ENCODE measurements at places on chromosomes 6 and 20. TPM values are rescaled to one million over a fixed set of nuclear protein-coding genes. Genes with fewer than 3 reads are reported as not detected.

DNA sequence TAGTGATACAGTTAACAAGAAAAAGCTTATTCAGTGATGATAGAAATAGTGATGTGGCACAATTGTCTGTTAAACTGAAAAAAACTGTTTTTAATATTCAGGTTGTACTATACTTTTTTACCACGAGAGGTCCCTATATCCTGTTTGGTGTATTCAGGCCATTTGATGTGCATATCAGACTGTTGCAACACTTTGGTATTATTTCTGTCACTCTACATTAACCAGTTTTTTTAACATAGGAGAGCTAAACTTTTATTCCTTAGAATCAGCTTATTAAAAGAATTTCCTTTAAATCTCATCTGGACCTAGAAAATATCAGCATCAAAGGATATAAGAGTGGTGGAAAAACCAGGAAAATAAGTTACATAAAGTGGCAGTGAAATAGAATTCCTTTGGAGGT, 36.8 kb downstream of the TSPYL4 start:
- no peak for DNase-seq

GRCh38 chr20:2752567-2753460, 47.6 kb downstream of the CPXM1 start:
- DNase-seq = peak; percentile 31

DNA sequence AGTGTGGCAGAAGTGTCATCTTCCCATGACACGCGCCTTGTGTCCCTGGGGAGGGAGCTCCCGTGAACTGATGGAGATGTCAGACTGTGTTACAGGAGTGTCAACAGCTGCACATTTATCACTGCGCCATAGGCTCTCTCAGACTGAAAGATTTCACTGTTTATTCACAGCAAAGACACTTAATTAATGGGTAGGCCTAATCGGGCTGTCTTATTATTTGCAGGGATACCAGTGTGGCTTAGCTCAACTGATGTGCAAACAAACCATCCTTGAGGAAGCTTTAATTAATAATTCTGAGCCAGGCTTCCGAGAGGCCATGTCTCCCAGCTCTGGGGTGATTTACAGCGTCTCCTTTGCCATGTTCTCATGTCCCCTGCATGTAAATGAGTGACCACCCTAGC, 771.0 kb downstream of the QKI start:
- DNase-seq = no peak

GRCh38 chr6:20279608-20280287, 67.5 kb upstream of the MBOAT1 start:
- no peak for DNase-seq

DNA sequence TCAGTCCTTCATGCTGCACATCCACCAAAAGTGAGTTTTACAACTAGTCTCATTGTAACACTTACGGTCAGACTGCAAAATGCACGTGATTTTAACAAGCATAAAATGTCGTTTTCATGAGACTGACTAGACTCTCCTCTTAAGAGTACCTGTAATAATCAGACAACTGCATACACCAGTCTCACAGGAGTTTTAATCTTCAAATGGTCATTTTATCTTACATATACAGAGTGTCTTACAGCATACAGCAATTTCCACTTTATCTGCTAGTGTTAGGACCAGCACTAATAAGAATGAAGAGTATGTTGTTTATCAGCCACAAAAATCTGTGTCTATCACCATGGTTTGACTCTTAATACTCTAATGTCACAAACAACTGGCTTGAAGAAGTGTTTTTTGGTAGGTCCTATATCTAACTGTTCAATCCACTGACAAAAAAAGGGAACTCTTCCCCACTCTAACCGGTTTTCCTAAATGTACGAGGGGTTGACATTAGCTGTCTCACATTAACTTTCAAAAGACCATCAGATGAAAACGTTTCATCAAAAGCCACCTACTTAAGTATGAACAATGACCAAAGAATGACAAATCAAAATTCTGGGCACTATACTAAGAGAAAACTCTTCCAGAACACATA, 1.5 kb upstream of the ASF1A start:
- no peak for DNase-seq

- no peak for DNase-seq
These were observed 976.9 kb downstream of the KIF16B start for GRCh38 chr20:15596220-15596890.

- DNase-seq = no peak
These were observed 45.4 kb downstream of the SIRPA start for GRCh38 chr20:1940581-1940980.

GRCh38 chr6:166169549-166170421, 2.1 kb upstream of the TBXT start:
- no peak for DNase-seq

DNA sequence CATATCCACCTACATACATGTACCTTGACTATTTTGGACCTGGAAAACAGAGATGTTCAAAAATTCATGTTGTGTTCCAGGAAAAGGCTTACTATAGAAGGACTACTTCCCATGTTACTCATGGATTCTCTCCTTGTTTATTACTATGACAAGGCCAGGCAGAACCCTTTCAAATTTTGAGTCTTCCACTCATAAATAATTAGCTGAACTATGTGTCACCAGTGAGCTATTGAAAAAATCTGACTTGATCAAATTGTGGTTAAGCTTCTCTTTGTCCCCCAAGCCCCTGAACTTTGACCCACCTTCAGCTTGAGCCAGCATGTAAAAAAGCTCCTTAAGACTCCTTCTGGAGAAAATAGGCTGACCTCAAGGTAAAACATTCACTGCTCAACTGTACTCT, 1142.8 kb upstream of the EYS start:
- no peak for DNase-seq

- no peak for DNase-seq
These were observed 83.8 kb upstream of the ELOVL5 start for GRCh38 chr6:53432318-53433161.

DNA sequence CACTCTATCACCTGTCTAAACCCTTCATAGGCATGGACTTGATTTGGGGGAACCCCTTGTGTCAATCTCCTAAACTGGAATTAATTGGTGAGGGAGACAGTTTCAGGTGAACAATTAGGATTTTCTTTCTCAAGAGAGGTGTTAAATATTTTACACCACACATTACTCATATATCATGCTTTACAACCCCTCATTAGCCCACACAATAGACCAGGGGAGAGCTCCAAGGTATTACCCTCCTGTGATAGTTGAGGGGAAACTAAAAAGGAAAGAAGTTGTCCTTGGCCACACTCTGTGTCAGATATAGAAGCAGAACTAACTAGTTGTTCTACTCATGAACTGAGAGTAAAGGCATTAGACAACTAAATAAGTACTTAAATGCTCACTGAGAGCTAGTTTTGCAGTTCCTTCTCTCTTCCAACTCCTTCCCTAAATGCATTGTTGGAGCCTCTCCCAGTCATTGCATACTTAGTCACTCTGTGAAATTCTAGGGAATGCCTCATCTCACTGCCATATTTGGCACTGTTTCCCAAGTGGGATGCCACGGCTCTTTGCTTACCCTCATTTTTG, 183.7 kb upstream of the CEP162 start:
- DNase-seq = no peak

The MUCL3 gene
- total RNA-seq = 0.07 TPM

The SRF gene
- total RNA-seq = 48.0 TPM

The CD93 gene
- total RNA-seq = not detected

Data from Calu3 (cell line).